ENCODE measurements at places on chromosomes 11 and 22.

- DNase-seq = no peak
These were observed 98.9 kb upstream of the SLC5A12 start for GRCh38 chr11:26820739-26821138.

GRCh38 chr11:117606211-117606610 is 190.8 kb downstream of the DSCAML1 start:
- no peak for DNase-seq

DNA sequence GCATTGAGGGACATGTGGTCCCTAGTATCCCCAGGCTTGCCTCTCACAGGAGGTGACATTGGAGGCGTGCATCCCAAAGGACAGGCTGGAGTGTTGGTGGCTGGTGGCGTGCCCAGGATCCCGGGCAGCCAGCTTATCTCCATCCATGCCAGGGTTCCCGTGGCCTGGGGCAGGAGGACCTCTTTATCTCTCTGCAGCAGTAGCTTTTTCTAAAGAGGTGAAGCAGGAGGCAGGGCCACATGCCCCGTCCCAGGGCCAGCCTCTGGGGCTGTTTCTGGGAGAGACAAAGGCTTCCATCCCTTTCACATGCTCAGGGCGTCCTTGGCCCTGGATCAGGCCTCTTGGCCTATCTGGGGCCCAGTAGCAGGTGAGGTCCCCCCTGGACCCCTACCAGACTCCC is 19.7 kb downstream of the PARVG start:
- DNase-seq = no peak

GRCh38 chr11:122404571-122404970 is 251.0 kb upstream of the UBASH3B start:
- no peak for DNase-seq

DNA sequence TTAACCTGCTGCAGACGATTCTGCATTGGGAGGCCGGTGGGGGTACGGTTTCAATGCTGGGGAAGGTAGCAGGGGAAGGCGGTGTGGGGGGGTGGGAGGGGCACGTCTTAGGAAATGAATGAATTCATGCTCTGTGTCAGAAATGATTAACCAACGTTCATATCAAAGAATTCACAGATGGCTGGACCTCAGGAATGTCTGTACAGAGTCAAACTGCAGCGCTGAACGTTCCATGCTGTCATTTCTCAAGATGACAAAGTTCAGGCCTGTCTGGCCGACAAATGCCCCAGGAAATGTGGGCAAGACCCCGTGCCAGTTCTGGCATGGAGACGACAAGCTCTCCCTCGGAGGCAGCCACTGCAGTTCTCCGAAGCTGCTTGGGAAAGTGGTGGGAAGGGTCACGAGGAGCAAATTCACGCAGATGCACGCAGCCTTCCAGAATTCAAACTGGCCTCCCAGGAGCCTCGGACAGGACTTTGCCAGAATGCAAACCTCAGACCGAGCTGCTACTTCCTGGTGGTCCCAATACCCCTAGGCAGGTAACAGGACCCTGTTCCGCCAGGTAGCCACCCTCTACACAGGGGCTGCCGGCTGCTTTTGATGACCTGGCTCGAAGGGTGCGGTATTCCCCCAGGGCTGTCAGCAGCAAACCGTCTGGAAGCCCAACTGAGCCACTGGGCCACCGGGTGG is 81.5 kb downstream of the TRMU start:
- DNase-seq = no peak

GRCh38 chr11:79330651-79331050 is 110.2 kb downstream of the TENM4 start:
- DNase-seq = no peak

DNA sequence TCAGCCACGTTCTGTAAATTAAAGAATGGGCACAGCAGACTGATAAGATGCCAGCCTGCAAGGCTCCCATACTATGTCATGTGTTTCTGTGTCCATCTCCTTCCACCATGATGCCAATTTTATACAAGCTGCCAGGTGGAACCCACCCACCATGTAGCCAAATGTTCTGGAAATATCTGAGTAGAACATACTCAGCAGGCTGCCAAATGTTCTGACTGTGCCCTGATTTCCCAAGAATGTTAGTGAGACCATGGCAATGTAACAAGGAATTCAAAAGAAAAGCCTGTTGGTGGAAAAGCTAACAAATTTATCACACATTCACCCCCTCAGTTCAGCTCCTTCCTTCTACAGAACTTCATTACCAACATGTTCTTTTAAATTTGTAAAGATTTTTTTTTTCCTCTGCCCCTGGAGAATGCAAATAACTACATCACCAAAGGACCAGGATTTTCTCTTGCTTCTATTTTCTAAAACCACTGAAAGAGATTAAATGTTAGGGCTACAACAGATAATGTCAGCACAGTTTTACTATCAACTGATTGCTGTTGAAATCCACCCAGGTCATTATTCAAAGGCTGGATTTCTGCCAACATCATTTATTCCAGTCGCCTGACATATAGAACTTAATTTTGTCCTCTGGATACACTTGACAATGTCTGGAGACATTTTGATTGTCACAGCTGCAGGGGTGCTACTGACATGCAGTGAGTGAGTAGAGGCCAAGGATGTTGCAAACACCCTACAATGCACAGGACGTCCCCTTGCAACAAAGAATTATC is 3.1 kb downstream of the DMC1 start:
- DNase-seq = no peak

- DNase-seq = no peak
These were observed 112.5 kb upstream of the CD82 start for GRCh38 chr11:44452827-44453572.

DNA sequence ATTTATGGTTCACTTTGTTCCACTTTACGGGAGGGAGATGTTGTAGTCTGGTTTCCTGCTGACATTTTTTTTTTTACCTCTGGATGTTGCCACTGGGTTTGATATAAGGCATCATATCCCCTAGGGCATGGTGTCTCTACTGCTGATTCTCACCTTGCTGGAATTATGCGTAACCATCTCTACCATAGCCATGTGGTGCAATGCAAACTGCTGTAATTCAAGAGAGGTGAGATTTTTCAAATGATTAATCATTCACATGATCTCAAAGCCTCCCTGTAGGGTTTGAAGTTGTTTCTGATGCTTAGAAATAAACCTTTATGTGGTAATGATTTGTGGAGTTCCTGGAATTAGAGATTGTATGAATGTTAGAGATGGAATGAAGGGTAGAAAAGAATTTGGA is 13.0 kb downstream of the MS4A3 start:
- DNase-seq = no peak

GRCh38 chr22:19448739-19449421 is 1.4 kb upstream of the C22orf39 start:
- DNase-seq = no peak

DNA sequence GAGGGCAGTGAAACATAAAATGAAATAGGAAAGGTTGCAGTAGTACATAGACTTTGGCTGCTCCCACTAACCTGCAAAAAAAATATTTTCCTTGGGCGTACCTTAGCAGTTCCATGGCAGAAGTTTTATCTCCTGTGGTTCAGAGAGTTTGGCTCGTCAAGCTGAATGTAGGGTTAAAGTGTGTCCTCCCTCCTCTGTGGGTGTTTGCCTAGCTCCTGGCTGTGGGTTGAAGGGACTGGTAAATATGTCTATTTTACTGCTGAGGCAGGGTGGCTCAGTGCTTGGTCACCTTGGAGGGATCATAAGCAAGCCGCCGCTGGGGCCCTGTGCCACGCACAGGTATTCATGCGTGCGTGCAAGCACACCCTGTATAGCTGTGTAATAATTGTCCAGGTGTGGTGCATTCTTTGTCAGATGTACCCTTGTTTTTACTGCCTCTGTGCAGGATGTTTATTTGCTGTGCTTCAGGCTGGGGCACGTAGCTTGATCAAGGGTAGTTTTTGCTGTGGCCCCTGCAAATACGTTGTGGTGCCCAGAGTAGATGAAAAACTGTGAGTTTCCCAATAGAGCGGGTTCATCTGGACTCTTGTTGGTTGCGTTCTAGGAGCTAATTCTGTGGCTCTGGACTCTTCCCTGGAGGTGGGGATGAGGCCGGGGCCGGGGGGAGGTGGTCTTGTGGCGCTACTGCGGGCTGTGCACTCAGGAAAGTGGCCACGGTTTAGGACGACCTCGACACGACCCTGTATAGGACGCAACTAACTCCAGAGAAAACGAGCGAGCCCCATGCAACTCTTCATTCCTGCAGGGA is 732 bp upstream of the SORL1 start:
- DNase-seq = no peak

DNA sequence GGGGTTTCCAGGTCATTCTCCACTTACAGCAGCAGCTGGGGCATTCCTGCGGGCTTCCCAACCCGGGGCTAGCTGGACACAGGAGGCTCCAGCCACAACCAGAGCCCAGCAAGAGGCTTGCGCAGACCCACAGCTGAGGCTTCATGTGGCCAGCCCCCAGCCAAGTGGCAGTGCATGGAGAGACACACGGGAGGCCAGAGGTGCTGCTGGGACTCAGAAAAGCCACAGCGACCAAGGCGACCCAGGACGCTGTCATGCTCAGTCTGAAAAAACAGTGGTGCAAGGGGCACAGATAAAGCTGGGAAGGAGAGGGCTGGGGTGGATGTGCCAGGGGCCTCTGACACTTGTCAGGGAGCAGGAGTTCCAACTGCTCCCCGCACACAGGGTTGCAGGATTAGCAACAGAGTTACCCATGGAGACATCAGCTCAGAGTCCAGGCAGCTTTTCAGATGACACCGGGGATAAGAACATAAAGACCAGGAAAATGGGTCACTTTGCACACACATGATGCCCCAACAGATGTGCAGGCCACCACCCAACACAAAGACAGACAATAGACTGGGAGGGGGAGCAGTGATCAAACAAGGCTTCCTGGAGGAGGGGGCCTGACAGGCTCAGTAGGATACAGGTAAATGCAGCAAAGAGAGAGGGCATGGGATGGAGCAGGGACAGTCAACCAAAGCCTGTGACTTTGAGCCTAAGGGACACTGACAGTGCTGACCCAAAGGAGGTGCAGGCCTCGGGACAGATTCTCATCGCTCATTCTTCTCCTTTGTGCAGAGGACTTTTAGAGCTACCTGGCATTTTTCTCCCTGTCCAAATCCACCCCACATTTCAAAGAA is 6.9 kb upstream of the NEAT1 start:
- DNase-seq = no peak

- DNase-seq = no peak
These were observed 4.0 kb downstream of the TAF10 start for GRCh38 chr11:6608011-6608410.

DNA sequence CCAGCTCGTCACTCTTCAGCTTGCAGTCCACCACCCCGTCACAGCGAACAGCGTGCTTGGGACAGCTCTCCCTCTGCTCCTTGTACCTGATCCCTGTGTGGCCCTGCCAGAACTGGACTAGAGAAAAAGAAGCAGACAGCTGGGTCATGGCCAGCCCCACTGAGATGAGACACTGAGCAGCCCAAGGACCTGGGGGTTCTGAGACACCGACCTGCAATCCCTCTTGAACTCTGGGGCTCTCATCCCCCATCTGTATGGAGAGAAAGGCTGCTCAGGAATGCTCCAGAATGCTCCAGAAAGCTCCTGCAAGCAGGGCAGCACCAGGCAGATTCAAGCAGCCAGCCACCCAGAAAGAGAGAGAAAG is 14.8 kb downstream of the TMPRSS13 start:
- no peak for DNase-seq

DNA sequence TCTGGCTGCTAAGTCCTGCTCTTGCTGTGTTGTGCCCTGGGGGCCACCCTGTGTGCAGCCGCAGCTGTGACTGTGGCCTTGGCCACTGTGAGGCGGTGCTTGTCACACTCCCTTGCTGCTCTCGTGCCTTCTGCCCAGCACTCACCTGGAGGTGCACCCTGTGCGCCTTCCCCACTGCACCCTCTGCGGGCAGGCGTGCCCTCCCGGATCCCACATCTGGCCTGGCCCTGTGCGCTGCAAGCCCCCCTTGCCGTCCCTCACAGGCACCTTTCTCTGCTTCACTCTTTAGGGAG is 27.2 kb downstream of the TBX1 start:
- no peak for DNase-seq

- no peak for DNase-seq
These were observed 23.0 kb downstream of the PAX6 start for GRCh38 chr11:31788085-31788484.

DNA sequence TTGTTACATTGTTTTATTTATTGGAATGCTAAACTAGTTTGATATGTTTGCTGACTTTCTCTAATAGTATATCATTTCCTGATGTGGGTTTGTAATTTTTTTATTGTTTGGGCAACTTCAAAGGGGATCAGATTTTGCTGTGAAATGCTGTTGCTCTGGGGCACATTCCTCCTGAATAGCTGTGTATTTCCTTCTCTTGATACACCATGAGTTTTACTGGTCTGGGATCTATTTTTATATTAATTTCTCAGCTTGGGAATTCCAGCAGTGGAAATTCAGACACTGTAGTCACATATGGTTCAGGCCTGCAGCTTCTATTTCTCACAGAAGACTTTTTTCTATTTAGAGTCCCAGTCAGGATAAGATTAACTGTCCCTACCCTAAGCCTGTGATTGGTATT is 58.9 kb downstream of the RPUSD4 start:
- DNase-seq = no peak

- no peak for DNase-seq
These were observed 129.6 kb downstream of the SLC17A6 start for GRCh38 chr11:22467741-22468140.

- DNase-seq = no peak
These were observed 21.3 kb downstream of the AMPD3 start for GRCh38 chr11:10476342-10476741.

DNA sequence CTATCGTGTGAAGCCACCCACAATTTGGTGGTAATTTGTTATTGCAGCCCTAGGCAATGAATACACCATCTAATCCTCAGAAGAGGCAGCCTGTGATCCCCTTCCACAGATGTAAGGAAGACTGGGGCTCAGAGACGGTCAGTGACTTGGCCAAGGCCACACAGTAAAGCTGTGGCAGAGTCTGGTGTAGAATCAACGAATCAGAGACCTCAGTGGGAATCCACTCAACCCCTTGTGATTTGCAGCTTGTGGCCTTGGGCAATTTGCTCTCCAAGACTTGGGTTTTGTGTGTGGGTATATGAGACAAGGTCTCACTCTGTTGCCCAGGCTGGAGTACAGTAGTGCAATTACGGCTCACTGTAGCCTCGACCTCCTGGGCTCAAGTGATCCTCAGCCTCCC is 1.9 kb downstream of the LGALS2 start:
- peak; percentile 69 for DNase-seq

DNA sequence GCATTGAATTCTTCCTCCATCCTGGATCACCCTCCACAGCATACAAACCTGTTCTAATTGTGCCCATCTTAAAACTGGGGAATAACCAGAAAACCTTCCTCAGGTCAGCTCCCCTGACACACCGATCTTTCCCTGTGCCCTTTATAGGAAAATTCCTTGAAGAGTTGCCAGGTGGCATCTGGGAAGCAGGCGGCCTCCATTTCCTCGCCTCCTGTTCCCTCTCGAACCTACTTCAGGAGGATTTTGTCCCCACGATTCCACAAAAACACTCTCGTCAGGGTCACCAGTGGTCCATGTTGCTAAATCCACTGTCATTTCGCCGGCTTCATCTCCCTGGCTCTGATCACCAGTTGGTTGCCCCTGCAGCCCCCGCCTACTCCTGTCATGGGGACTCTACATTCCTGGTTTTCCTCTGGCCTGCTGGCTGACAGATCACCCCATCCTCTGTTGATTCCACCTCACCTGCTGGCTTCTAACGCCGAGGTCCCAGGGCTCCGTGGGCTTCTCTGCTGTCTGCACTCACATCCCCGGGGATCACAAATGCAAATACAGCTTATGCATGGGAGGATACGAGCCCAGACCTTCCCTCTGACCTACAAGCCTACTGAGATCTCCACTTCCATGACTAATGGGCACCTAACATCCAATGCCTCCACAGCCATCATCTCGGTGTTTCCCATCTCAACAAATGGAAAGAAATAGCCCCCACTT is 92.5 kb upstream of the PRDM11 start:
- DNase-seq = no peak

- no peak for DNase-seq
These were observed 13.5 kb upstream of the EP300 start for GRCh38 chr22:41078931-41079330.
